ENCODE measurements at places on chromosomes 6 and 20. TPM values are rescaled to one million over a fixed set of nuclear protein-coding genes. Genes with fewer than 3 reads are reported as not detected.

WFDC12 gene
- total RNA-seq, result not detected

- no peak for DNase-seq
Observed at GRCh38 chr6:136647363-136647852, 97.2 kb upstream of the MAP7 start.

MRS2 gene
- total RNA-seq, result 35.1 TPM

LRFN2 gene
- not detected for total RNA-seq

POM121L2 gene
- total RNA-seq, result not detected

CARMIL1 gene
- total RNA-seq, result 38.6 TPM

- no peak for DNase-seq
Observed at GRCh38 chr6:127539272-127539671, 20.1 kb upstream of the MTCL3 start.

GRCh38 chr6:10235344-10235743, 179.5 kb downstream of the TFAP2A start:
- no peak for DNase-seq

DNA sequence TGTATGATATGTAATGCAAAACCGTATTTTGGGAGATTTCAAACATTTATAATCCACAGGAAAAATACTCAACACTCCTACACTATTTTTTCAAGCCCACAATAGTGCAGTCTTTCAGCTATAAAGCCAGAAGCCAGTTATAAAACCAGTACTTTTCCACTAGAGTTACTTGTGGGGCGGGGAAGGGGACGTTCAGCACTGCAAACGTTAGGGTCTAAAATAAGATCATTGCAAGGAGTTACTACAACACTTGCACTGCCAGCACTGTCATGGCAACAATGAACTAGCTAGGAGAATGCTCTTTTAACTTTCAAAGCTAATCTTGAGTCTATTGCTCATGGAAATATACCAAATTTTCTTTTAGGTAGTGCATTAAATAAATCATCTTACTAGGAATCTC, 14.7 kb downstream of the SESN1 start:
- DNase-seq, result no peak

DNA sequence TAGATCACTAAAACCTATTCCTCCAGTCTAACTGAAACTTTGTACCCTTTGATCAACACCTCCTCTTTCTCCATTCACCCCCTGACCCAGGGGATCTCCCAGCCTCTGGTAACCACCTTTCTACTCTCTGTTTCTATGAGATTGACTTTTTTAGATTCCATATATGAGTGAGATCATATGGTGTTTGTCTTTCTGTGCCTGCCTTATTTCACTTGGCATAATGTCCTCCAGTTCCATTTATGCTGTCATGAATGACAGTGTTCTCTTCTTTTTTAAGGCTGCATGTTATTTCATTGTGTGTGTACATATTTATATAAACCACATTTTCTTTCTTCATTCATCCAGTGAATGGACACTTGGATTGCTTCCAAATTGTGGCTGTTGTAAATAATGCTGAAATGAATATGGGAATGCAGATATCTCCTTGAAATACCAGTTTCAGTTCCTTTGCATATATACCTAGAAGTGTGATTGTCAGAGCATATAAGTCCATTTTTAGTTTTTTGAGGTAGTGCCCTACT, 57.7 kb downstream of the DHX35 start:
- no peak for DNase-seq

SLC32A1 gene
- not detected for total RNA-seq

GRCh38 chr6:12289933-12290820, at the start of gene EDN1:
EDN1 (plus strand) TSS chr6:12290361; CDS start chr6:12290630, 269 bp downstream.
- DNase-seq, result peak; percentile 80

DNA sequence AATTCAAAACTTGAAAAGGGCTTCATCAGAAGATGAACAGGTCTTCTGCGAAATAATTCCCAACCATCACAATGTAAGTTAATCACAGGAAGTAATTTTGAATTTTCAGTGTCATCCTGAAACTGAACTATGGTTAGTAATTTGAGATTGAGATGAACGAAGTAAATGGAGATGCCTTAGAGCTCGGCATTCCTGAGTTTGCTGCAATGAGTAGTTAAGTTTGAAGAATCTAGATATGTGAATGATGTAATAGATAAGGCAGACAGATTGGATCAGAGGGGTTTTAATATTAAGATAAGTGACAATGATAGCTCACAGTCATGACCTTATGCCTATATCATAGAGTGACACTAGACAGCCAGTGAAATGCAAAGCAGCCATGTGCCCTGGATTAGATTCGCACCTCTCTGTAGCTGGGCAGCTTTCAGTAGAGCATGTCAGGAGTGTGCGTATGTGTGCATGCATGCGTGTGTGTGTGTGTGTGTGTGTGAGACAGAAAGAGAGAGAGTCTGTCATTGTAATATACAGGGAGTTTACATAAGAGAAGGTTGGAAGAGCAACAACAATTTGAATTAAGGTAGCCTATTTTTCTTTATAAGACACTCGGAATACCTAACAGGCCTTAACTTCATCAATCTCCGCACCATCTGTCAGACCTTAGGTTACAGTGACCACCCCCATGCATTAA, 233.0 kb downstream of the GMPR start:
- no peak for DNase-seq

REM1 gene
- 2.3 TPM for total RNA-seq

WFDC10B gene
- 0.49 TPM for total RNA-seq

- peak; percentile 42 for DNase-seq
Observed at GRCh38 chr6:127518710-127519468, at the start of gene MTCL3. MTCL3 (minus strand) TSS chr6:127519335.

Measured in mucosa of gallbladder (tissue), 1 donor.